RCC 7860 (cell line): ENCODE measurements at places on chromosomes 2 and 18.

- peak; percentile 60 for DNase-seq
These were observed 133.4 kb downstream of the HDAC4 start for GRCh38 chr2:239267288-239267951.

- DNase-seq, result no peak
These were observed 358.7 kb downstream of the SETBP1 start for GRCh38 chr18:45039376-45039775.

DNA sequence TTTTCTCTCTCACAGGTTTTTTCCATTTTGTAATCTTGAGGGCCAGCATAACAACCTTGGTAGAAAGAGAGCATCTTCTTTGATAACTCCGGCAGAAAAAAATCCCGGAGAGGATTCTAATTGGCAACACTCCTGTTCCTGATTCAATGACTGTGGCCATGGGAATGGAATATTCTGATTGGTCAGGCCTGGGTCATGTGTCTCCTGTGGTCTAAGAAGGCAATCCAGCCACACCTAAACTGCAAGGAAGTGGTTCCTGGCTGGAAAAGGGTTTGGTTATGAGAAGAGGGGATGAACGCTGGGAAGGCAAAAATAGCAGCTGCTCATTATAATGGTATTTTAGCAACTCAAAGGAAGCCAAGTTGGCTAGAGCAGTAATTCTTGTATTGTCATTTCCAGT lies 24.8 kb upstream of the ZNF638 start:
- DNase-seq, result no peak

GRCh38 chr2:120348134-120348736 lies 2.3 kb downstream of the INHBB start:
- no peak for DNase-seq

- peak; percentile 93 for DNase-seq
These were observed 24.6 kb downstream of the NRP2 start for GRCh38 chr2:205706769-205707381.

GRCh38 chr2:96145848-96146152 lies 560 bp upstream of the DUSP2 start:
- no peak for DNase-seq

- DNase-seq, result no peak
These were observed 411.0 kb downstream of the LRATD1 start for GRCh38 chr2:15043336-15044058.

- DNase-seq, result peak; percentile 26
These were observed 189.3 kb downstream of the ANAPC1 start for GRCh38 chr2:111694700-111695101.

DNA sequence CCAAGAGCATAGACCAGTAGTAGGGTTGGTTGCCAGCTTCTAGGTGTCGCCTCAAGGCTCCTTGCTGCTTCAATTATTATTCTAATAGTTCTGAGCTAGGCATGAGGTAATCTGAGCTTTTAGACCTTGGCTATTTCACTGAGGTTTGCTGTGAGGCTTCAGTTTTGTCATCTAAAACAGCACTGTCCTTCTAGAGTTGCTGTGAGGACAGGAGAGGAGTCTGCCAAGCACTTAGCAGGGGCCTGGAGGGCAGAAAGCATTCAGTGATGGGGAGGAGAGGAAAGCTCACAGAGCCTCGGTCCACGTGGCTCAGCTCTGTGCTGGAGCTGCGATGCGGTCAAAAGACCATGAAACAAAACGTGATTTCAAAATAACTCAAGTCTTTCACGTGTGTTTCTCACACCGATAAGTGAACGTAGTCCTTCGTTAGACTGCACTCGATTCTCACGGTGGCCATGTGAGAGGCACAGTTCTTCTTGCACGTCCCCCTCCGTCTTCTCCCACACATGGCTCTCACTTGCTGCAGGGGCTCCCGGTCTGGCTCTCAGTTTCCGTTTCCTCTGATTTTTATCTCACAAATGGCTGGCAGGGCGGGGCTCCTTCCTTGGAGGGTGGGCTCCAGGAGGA lies 113.7 kb downstream of the B3GNT2 start:
- DNase-seq, result no peak

DNA sequence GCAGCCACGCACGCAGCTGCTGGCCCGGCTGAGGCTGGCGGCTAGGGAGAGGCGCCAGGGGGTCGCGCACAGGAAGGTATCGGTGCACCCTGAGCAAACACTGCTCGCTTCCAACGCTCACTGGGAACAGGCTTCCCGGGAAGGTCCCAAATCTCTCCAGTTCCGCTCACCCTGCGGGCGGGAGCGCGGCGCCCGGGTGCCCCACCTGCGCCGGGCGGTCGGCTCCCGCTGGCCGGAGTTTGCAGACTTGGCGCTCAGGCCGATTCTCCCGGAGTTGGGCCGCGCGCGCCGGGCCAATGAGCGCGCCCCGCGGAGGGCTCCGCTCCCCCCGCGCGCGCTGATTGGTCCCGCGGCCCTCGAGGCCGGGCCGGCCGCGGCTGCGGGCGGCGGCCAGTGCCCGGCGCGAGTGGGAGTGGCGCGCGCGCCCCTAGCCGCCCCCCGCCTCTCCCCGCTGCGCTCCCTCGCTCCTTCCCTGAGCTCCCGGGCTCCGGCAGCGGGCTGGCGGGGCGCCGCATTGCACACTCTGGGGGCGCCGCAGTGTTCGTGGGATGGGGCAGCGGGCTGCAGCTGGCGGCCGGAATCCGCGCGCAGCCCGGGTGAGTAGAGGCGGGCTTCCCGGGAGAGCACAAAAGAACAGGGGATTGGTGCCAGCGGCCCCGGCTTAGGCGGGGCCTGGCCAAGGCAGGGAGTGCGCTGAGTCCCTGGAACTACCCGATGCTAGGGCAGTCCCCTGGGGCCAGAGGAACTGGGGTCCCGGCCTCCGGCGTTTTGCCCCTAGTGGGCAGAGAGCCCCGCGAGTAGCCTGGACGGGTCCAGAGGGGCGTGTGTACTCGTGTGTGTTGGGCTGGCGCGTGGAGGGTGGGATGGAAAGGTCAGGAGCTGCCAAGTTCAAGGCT lies at the start of gene LYPD6:
TSS of gene LYPD6 (plus strand) at position 461 of the 896 bp plus-strand sequence. CDS start 107,122 bp downstream, outside the sequence.
- peak; percentile 32 for DNase-seq

DNA sequence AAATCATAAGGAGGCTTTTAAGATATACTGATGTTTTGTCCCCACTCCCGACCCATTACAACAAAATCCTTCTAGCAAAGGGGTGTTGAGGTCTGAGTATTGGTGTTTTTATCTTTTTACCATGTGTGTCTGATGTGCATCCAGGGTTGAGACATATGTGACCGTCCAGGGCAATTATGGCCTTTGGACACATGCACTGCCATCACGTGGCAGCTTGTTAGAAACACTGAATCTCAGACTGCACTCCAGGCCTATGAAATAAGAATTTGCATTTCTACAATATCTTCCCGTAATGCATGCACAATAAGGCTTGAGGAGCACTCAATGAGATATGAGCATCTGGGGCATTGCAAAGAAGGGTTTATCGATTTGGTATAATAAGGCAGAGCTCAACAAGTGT lies 235.1 kb upstream of the ZNF804A start:
- DNase-seq, result no peak

DNA sequence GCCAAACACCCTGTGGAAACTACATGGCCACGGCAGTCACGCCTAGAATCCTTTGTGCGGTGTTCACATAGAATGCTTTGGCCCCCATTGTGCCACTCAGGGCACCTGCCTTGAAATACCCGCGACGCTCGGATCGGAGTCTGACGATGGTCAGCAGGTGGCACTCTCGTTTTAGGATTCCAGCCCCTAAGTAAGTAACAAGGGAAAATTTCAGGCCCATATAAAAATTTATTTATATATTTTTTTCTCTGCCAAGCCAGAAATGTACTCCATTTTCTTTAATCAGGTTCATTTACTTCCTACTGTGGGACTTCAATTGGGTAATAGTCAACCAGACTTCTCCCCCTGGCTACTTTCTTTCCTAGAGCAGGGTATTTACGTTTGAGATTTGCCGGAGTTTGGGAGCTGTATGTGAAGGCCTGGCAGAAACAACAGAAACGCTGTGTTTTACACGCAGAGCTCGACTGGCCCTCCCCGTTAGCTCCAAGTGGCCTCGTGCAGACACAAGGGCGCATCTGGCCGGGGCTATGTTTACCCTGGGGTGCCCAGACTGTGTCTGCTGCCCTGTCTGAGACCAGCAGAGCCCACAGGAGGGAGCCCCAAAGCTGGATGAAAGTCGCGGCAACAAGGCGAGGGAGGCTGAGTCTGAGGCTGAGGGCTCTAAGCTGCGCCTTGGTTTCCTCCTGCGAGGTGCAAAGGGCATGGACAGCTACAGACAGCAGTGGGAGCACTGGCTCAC lies 41.6 kb downstream of the LRRC30 start:
- DNase-seq, result peak; percentile 14

- peak; percentile 17 for DNase-seq
These were observed 16.0 kb downstream of the TMEM177 start for GRCh38 chr2:119694845-119695521.

DNA sequence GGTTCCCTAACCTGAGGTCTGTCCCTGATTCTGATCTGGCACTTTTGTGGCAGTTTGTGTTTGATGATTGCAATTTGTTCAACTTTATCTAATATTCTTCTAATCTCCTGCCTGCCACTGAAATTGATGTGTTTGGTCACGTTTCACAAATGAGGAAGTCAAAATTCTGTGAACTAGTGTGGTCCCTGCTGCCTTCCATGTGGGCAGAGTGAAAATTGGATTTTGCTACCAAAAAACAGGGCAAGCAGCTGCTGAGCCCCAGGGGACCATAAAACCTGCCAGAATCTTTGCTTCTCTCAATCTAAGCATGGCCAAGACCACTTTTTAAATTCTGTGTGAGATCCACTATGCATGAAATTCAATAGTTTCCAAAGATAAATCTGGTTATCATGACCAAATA lies 195.5 kb upstream of the CYRIA start:
- no peak for DNase-seq

GRCh38 chr2:160271171-160272086 lies 71.4 kb upstream of the ITGB6 start:
- DNase-seq, result no peak

GRCh38 chr2:68809324-68810240 lies 61.6 kb downstream of the BMP10 start:
- no peak for DNase-seq

DNA sequence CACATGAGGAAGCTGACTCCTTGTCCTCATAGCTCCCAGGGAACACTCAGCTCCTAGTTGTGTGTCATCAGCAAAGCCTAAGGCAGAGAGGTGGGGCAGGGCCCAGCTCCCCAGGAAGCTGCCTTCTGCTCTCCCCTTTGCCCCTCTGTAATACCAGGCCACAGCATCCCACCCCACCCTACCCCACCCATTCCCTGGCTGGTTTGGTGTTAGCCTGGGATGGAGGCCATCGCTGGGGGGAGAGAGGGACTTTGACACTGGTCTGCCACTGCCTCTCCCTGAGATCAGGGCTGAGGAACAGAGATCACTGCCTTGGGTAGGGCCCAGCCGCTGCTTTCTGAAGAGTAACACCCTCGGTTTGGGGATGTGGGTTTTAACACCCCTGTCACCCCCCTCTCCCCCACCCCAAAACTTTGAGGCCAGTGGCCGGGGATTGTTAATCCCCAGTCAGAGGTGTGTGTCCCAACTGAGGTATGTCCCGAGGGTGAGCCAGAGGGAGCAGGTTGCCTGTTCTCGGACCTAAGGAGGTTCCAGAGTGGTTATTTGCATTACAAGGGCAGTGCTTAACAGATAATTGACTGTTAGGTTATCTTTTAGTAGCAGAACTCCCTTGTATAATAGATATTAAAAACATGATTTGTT lies 41.4 kb downstream of the TET3 start:
- no peak for DNase-seq

DNA sequence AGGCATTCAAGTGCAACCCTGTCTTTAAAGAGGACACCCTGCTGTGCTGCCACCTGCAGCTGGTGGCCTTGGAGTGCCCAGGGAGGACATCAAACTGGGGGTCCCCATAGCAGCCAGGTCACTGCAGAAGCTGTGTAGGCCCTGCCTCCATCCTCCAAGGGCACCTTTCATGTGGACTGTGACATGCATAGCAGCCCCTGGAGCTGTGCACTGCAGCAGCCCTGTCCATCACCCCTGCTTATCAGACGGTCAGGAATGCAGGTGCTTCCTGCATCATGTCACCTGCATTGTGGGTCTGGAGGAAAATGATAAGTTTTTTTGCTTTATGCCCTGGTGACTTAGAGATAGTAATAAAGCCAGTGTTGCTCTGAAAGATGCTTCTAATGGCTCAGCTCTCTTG lies 155.7 kb downstream of the DYSF start:
- DNase-seq, result no peak

GRCh38 chr2:113064281-113064680 lies 3.5 kb upstream of the IL1F10 start:
- no peak for DNase-seq

- DNase-seq, result no peak
These were observed 126.8 kb upstream of the CAPN13 start for GRCh38 chr2:30934066-30934465.

DNA sequence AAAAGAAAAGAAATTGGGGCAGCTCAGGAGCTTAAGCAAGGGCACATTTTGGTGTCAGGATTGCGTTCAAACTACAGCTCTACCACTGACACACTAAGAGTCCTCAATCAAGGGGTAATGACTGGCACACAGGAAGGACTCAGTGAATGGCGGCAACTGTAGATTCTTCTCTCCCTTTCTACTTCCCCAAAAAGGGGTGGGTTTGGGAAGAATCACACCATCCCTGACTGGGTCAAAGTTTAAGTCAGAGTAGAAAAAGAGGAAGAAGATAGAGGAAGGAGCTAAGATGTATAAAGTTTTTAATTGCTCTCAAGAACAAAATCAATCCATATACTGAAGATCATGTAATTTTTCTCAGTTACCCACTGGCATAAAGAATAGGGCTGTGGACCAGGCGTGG lies 2.6 kb downstream of the NLRC4 start:
- DNase-seq, result no peak

DNA sequence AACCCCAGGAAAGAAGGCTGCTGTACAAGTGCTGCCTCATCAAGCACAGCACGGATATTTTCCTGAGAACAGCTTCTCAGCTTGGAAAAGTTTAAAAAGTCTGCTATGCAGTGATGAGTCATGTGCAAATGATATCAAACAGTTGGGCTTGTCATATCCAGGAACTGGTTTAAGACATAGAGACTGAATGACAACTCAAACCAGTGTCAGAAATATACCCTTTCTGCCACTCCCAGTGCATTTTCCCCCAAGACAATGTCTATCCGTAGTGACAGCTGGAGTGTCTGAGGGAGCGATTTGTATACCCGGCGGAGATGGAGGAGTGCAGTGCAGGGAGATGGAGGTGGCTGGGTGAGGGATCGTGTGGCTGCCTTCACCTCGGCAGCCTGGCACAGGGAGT lies 28.2 kb downstream of the SOX11 start:
- no peak for DNase-seq
